A673 (cell line): ENCODE measurements at places on chromosomes 6 and 20. TPM values are rescaled to one million over a fixed set of nuclear protein-coding genes. Genes with fewer than 3 reads are reported as not detected.

Gene CCN6
- not detected in 2 replicates for total RNA-seq

Gene HUS1B
- 0.88 and 0.92 TPM in 2 replicates for total RNA-seq

DNA sequence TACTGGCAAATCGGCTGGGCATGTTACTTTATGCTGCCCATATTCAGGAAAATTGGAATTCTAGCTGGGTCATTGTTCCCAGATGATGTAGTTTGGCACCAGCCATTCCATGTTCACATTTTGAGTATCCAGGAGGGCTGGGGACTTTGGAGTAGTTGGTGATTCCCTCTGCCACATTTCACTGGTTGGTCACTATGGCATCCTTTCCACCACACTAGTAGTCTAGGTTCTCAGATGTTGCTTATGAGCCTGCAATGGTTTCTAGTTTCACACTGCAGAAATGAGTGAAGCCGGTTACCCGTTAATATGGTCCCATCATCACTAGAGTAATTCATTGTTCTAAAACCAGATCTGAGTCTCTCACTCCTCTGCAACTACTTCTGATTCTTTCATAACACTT lies 4.6 kb downstream of the PTPN1 start:
- H3K27ac ChIP-seq = no peak overlapping the region
- DNase-seq = no peak
- no peaks in the 10 kb centered on the region for H3K27me3 ChIP-seq
- H3K36me3 ChIP-seq = no peaks in the 10 kb centered on the region

GRCh38 chr20:8303651-8304050 lies 171.6 kb downstream of the PLCB1 start:
- H3K4me1 ChIP-seq = peaks cover 7% of the 10 kb centered on the region
- DNase-seq = no peak
- H3K4me3 ChIP-seq = no peak overlapping the region
- no peak overlapping the region for H3K27ac ChIP-seq
- H3K36me3 ChIP-seq = no peaks in the 10 kb centered on the region

- DNase-seq = no peak
- H3K36me3 ChIP-seq = no peaks in the 10 kb centered on the region
Measured at GRCh38 chr6:89508755-89509563, 76.0 kb downstream of the ANKRD6 start.

- H3K4me1 ChIP-seq = no peaks in the 10 kb centered on the region
- H3K27ac ChIP-seq = no peak overlapping the region
- H3K27me3 ChIP-seq = no peaks in the 10 kb centered on the region
- DNase-seq = no peak
- H3K36me3 ChIP-seq = no peaks in the 10 kb centered on the region
- H3K4me3 ChIP-seq = no peak overlapping the region
Measured at GRCh38 chr6:92559611-92560010, 859.7 kb downstream of the EPHA7 start.
